ENCODE measurements at places on chromosomes 11 and 22. TPM values are rescaled to one million over a fixed set of nuclear protein-coding genes. Genes with fewer than 3 reads are reported as not detected.

KRTAP5-10 gene
- not detected for total RNA-seq

MS4A6E gene
- not detected for total RNA-seq

OR2AT4 gene
- not detected for total RNA-seq

TCN1 gene
- total RNA-seq, result not detected

SCGB1D2 gene
- total RNA-seq, result not detected

OR2AG1 gene
- not detected for total RNA-seq

DNA sequence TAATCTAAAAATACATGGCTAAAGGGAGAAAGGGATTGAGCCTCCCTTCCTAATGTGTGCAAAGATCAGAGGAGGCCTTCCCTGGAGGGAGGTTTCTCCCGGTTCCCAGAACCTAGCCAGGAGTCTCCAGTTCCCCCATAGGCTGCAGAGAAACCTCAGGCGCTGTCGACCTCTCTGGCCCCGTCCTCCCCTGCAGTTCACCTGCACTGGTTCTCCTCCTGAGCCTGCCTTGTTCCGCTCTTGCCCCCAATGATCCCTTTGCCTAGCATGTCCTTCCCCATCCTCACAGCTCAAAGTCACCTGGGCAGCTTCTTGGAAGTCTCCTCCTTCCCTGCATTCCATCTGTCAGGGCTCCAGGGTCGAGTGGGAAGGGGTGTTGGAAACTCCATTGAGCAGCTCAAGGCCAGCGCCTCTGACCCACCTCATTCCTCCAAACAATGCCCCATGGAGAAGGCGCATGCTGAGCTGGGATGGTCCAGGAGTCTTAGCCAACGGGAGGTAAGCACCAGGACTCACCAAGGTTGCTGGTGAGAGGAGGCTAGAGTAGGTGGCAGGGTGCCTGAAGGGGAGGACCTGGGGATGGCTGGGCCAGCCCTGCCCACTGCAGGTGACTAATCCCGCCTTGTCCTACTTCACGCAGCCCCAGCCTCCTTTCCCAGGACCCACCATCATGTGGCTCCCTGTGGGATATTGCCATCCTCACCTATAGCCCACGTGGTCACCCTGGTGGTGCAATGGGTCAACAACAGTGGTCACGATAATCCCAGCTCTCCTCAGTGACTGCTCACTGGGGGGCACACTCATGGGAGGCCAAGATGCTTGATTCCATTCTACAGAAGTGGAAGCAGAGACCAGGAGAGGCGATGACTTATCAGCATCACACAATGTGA lies 15.4 kb downstream of the RSPH14 start:
- no peak overlapping the region for H3K4me3 ChIP-seq
- H3K4me1 ChIP-seq, result no peaks in the 10 kb centered on the region
- H3K27me3 ChIP-seq, result no peaks in the 10 kb centered on the region
- H3K27ac ChIP-seq, result no peak overlapping the region
- H3K36me3 ChIP-seq, result no peaks in the 10 kb centered on the region
- no peak for DNase-seq

DNA sequence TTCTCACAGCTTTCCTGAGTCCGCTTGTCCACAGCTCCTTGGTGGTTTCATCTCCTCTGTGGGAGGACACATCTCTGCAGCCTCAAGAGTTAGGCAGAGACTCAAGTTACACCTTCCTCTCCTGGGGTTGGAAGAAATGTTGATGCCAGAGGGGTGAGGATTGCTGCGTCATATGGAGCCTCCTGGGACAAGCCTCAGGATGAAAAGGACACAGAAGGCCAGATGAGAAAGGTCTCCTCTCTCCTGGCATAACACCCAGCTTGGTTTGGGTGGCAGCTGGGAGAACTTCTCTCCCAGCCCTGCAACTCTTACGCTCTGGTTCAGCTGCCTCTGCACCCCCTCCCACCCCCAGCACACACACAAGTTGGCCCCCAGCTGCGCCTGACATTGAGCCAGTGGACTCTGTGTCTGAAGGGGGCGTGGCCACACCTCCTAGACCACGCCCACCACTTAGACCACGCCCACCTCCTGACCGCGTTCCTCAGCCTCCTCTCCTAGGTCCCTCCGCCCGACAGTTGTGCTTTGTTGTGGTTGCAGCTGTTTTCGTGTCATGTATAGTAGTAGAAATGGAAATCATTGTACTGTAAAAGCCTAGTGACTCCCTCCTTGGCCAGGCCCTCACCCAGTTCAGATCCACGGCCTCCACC lies 11.7 kb downstream of the RASD2 start:
- DNase-seq, result peak; percentile 59
- no peaks in the 10 kb centered on the region for H3K4me1 ChIP-seq
- H3K27me3 ChIP-seq, result no peaks in the 10 kb centered on the region
- H3K36me3 ChIP-seq, result no peaks in the 10 kb centered on the region
- no peak overlapping the region for H3K4me3 ChIP-seq
- no peak overlapping the region for H3K27ac ChIP-seq

DNA sequence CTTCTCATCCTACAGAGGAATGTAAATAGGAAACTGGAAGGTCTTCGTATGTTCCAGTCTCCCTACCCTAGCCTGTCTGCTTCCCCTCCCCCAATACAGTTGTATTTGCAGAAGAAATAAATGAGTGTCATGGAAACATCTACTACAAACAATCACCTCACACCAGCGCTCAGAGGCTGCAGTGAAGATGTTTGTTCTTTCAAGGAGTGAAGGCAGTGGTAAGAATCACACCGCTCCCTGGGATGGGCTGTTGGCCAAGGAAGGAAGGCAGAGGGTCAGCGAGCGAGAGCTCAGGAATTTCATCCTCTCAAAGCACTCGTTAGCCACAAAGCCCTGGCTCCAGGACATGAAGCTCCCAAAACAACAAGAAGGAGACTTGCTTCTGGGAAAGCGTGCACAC lies 1.1 kb upstream of the IGSF9B start:
- H3K4me1 ChIP-seq, result 0 out of 2 replicates have a peak, but pooled peaks cover 6% of the 10 kb centered on the region
- H3K4me3 ChIP-seq, result no peak overlapping the region
- DNase-seq, result no peak
- H3K27ac ChIP-seq, result no peak overlapping the region
- H3K36me3 ChIP-seq, result no peaks in the 10 kb centered on the region
- H3K27me3 ChIP-seq, result peaks cover 5% of the 10 kb centered on the region

DNA sequence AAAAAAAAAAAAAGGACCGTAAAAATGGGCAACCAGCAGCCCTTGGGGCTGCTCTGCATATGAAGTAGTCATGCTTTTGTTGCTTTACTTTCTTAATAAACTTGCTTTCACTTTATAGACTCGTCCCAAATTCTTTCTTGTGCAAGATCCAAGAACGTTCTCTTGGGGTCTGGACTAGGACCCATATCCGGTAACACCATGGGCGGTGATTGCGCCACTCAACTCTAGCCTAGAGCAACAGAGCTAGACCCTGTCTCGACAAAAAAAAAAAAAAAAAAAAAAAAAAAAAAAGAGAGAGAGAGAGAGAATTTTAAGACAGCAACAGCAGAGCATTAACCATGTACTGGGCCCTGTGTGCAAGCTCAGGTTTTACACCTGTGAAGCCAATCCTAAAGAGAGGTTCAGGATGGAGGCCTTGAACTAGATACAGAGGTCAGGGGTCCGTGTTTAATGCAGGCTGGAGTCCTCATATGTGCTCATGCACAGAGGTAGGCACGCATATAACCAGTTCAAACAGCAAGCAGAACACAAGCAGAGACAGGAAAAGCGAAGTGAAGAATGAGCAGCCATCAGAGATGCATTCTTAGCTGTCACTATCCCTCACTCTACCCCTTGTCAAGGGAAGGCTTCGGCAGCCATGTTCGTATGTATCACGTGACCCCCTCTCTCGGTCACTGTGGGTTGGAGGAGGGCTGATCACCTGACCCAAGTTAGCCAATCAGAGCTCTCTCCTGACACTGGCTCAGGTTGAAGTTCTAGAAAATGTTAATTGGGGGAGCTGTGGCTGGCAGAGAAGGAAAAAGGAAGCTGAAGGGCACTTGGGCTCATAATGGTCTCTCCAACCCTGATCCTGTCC lies 16.7 kb upstream of the SYT12 start:
- H3K4me3 ChIP-seq, result no peak overlapping the region
- no peak overlapping the region for H3K27ac ChIP-seq
- no peaks in the 10 kb centered on the region for H3K36me3 ChIP-seq
- H3K4me1 ChIP-seq, result peaks cover 16% of the 10 kb centered on the region
- H3K27me3 ChIP-seq, result no peaks in the 10 kb centered on the region

- no peaks in the 10 kb centered on the region for H3K36me3 ChIP-seq
- H3K4me3 ChIP-seq, result no peak overlapping the region
- DNase-seq, result no peak
- no peaks in the 10 kb centered on the region for H3K4me1 ChIP-seq
Measured at GRCh38 chr11:99593197-99593596, 572.4 kb downstream of the CNTN5 start.

DNA sequence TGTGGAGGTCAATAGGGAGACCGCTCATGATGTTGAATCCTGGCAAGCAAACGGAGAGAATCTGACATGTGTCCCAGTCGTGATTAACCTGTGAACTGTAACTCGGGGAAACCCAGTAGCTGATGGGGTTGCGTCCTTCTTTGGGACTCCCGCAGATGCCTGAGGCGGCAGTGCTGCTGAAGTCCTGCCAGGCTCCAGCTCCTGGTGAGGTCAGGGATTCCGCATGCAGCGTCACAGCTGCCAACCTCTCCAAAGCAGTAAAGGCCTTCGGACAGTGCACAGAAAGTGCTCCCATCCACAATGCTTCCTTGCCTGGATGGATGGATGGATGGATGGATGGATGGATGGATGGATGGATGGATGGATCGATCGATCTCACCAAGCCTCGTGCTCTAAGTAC lies 13.5 kb downstream of the KCNQ1 start:
- peaks cover 6% of the 10 kb centered on the region for H3K4me1 ChIP-seq
- no peak overlapping the region for H3K27ac ChIP-seq
- no peak overlapping the region for H3K4me3 ChIP-seq
- DNase-seq, result no peak

DNA sequence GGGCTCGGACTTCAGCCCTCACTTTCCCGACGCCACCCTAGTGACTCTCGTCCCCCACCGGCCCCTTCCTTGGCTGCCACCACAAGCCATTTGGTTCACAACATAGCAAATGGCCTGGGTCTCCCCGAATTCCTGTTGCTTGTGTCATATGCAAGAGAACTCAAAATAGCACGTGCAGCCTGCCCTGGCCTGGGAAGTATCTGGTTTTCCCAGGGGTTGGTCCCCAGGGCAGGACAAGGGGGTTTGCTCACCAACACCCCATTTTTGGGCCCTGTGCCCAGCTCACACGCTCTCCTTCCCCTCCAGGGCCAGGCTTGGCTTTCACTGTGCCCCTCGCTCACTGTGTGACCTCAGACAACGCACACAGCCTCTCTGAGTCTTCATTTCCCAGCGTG lies 12.8 kb upstream of the TPCN2 start:
- no peak for DNase-seq
- H3K27ac ChIP-seq, result no peak overlapping the region
- H3K27me3 ChIP-seq, result no peaks in the 10 kb centered on the region
- H3K4me3 ChIP-seq, result no peak overlapping the region
- no peaks in the 10 kb centered on the region for H3K36me3 ChIP-seq

DNA sequence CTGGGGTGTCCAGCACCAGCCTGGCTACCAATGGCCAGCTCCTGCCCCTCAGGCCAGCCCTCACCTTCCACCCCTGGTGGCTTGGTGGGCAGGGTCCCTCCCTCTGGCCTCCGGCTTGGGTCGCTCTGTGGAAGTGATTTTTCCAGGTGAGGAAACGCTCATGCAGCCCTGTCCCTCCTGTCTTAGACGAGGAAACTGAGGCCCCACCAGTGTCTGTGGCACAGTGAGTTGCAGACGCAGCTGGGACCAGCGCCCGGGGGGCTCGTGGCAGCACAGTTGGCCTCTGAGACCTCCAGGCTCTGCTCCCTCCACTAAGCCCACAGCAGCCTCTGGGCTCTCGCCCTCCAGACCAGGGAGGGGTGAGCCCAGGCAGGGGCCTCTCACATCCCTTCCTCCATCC lies 6.2 kb downstream of the B3GAT1 start:
- no peak for DNase-seq
- H3K27me3 ChIP-seq, result peaks cover 8% of the 10 kb centered on the region
- H3K4me3 ChIP-seq, result no peak overlapping the region
- H3K4me1 ChIP-seq, result no peaks in the 10 kb centered on the region

GRCh38 chr11:123230346-123230745 lies 35.3 kb upstream of the CLMP start:
- H3K27me3 ChIP-seq, result no peaks in the 10 kb centered on the region
- H3K27ac ChIP-seq, result peak overlapping the region; percentile 81
- no peak for DNase-seq
- no peaks in the 10 kb centered on the region for H3K36me3 ChIP-seq

DNA sequence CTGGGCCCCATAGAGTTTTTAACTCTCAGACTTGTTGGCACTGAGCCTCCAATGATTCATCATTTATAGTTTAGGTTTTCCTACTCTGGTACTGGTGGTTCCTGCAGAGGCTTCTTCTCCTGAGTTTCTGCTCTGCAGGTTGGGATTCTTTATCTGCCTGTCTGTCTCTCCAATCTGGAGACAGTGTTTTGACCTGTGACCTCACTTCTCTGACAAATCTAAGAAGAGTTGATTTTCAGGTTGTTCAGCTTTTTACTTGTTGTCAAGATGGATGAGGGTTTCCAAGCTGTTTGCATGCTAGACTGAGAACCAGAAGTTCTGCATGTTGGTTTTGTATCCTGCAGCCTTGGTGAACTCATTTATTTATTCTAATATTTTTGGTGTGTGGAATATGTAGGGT lies 63.9 kb downstream of the JAM3 start:
- peak; percentile 48 for DNase-seq
- H3K4me3 ChIP-seq, result no peak overlapping the region
- peaks cover 6% of the 10 kb centered on the region for H3K4me1 ChIP-seq
- H3K36me3 ChIP-seq, result no peaks in the 10 kb centered on the region
- no peak overlapping the region for H3K27ac ChIP-seq
- no peaks in the 10 kb centered on the region for H3K27me3 ChIP-seq

GRCh38 chr11:12377106-12377823 lies at the start of gene PARVA:
Gene PARVA (plus strand): TSS chr11:12377571. CDS start chr11:12377648, 77 bp downstream.
- DNase-seq, result peak; percentile 85
- H3K27me3 ChIP-seq, result no peaks in the 10 kb centered on the region
- no peaks in the 10 kb centered on the region for H3K36me3 ChIP-seq
- H3K4me1 ChIP-seq, result peaks cover 10% of the 10 kb centered on the region

DNA sequence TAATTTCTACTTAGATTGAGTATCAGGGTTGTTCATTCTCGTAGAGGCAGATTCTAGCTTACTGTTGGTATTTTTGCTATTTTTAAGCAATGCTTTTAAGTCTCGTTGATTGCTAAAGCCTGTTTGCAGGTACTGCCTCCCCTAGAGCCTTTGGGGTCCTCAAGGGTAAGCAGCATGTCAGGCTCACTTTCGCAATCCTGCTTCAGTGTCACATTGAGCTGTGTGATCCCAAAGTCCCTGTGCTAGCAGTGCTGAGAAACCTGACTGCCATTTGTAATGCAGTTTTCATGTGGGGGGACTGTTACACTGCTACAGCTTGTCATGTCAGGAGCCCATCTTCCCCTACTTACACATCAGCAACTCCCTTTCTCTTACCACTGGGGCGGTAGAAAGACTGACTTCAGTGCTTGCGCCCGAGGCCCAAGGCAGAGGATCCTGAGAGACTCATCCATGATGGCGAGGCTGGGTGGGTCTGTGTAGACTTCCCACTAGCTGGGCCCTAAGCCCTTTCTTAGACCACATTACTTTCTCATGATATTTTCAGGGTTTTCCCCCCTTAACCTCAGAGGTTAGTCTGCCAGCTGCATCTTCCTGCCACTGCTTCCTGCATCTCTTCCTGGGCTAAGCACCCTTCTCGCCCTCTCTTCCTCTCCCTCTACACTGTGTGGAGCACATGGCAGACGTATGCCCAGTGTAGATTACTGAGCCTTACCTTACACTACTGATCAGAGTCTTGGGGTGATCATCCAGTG lies 40.8 kb upstream of the ST14 start:
- H3K4me1 ChIP-seq, result peaks cover 19% of the 10 kb centered on the region
- no peaks in the 10 kb centered on the region for H3K27me3 ChIP-seq
- no peak overlapping the region for H3K4me3 ChIP-seq
- peak overlapping the region; percentile 5 for H3K27ac ChIP-seq
- peaks cover 10% of the 10 kb centered on the region for H3K36me3 ChIP-seq
- DNase-seq, result no peak
